A549 (cell line): ENCODE measurements at places on chromosomes 13 and 19.
A peak's percentile ranks its signal among the peaks of the same experiment; 100 is the strongest.

DNA sequence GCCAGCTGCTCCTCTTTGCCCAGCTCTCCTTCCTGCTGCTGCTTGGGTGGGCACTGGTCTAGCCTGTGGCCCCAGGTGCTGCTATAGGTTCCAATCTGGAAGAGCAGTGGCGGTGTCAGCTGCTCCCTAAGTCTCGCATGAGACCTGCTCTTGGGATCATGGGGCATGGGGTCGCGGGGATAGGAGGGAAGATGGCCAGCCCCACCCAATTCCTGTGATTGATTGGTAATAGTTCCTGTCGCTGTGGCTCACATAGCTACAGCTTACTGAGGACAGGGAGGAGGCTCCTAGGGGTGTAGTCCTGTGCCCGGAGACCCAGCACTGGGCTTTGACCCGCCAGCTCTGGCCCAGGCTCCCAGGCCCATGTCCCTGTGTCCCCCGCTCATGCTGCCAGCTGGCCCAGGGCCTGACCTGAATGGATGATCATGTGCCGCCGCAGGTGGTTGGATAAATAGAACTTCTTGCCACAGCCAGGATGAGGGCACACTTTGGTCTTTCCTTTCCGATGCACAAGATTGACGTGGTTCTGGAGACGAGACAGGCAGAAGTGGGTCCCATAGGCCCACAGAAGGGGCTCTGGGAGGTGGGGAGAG, 4.5 kb upstream of the ELAVL3 start:
- DNase-seq = no peak

DNA sequence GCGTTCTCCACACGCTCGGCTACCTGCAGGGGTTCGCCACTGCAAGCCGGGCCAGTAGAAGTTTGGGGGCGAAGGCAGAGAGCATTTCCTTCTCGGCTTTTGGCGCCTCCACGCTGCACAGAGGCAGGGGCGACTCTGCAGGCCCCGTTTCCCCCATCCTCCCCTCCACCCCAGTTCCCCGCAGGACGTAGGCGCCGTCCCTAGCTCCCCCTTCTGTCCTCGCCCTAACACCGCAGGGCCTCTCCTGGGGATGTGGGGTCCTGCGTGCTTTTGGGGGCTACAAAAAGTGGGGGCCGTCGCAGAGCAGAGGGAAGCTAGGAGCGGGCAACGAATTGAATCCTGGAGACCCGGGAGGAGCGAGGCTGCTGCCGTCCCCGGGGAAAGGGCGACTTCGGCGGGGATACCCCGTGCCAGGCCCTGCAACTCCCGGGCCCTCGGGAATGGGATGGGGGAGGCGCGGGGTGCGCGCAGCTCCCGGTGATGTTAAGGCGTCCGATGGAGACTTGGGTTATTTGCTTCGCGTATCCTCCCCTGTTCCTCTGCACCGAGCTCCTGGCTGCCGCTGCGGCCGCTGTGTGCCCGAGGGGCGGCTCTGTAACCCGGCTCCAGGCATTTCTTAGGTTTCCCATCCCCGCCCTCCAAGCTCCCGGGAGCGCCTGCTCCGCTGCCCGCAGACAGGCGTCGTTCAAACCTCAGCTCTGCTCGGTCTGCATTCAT, 255.9 kb upstream of the SOX21 start:
- DNase-seq = peak; percentile 67

DNA sequence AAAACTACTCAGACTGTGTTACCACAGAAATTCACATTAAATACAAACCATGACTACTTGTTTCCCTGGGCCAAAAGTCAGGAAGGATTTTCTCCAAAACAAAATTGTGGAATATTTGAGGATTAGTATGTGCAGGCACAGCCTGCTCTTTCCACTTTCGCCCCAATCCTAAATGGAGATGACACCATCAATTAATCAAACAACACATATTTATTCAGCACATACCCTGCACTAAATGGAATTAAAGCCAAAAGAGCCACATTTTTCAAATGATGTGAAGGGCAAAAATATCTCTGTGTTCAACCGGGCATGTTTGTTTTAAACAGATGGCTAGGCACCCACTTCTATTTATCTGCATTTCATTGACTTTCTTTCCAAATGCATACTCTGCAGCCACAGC, 523.1 kb downstream of the DCT start:
- no peak for DNase-seq

DNA sequence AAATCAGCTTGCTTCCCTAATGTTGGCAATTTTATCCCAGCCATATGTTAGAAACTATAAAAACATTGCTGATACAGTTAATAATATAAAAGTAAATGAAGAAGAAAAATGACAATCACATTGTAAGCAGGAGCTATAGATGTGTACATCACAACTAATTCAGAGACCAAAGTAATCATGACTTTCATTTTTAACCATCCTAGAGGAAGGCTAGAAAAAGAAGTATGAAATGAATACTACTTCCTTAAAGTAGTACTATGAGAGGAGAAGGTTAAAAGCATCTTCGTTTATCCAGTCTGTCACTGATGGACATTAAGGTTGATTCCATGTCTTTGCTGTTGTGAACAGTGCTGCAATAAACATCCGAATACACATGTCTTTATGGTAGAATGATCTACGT, 135.5 kb downstream of the IRS2 start:
- DNase-seq = no peak

DNA sequence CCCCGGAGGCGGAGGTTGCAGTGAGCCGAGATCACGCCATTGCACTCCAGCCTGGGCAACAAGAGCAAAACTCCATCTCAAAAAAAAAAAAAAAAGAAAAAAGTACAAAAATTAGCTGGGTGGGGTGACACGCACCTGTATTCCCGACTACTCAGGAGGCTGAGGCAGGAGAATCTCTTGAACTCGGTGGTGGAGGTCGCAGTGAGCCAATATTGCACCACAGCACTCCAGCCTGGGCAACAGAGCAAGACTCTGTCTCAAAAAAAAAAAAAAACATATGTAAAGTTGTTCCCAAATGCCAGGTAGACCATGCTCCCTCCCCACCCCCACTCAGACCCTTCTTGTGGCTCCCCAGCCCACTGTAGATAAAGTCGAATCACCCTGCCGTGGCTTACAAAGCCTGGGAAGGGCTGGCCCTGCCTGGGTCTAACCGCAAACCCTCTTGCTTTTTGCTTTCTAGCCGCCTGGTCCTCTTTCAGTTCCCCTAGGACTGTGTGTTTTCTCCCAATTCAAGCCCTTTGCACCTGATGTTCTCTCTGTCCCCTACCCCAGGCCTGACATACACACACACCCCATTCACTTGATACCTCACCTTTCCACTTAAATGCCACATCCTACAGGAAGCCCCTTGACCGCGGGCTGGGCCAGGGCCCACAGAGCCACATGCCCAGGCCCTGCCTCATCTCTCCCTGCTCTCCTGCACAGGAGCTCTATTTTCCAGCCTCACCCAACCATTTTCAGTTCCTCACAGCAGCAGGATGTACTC, 34.4 kb downstream of the MAP4K1 start:
- no peak for DNase-seq

DNA sequence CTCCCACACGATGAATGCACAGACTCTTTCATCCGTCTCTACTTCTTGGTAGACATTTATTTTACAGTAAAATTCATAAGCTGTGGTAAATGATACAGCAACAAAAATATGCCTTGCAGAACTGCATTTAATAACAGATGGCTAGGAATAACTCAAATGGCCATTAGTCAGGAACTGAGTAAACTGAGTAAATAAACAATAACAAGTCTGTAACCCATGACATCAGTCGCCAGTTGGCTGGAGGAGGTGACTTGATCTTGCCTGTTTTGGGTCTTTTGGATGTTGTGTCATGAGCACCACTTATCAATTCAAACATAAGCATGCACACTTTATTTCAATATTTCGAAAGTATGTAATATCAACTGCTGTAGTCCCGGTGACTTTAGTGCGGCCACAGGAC, 632.6 kb upstream of the ARGLU1 start:
- no peak for DNase-seq

- no peak for DNase-seq
Observed at GRCh38 chr13:42305503-42305902, 33.6 kb downstream of the AKAP11 start.

- no peak for DNase-seq
Observed at GRCh38 chr19:45512881-45513483, 5.7 kb downstream of the VASP start.

DNA sequence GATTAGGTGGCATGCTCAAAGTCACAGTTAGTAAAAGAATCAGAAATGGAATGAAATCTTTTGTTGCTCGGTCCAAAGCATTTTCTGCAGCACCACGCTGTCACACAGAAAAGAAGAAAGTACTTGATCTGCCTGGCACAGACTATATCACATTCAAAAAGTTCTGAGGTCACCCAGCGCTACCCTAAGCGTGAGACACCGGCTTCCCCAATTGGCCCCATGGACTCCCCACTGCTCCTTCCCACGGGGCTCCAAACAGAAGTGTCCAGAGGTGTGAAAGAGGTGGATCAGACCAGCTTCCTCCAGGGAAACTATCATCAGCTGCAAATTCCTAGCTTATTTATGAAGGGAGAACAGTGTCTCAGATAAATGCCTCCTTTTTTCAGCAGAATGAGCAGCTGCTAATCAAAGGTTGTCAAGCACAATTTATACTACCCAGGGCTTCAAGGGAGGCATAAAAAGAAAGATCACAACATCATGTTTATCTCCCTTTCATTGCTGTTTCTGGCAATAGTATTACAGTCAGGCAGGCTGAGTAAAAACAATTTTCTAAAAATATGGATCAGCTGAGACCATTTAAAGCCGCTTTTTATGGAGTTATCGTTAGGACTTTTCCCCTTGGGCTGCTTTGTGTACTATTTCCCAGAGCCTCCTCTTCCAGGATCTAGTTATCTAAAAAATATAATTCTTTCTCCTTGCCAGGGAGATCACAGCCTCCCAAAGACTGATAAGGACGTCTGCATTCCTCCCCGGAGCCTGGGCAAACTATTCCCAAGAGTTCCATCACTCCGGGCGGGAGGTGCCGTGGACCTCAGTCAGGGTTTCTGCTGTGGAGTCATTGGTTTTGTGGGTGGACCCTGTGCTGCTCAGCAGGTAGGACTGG, 208.0 kb downstream of the LHFPL6 start:
- no peak for DNase-seq

GRCh38 chr13:101025519-101025918, 350.9 kb upstream of the TMTC4 start:
- DNase-seq = no peak

DNA sequence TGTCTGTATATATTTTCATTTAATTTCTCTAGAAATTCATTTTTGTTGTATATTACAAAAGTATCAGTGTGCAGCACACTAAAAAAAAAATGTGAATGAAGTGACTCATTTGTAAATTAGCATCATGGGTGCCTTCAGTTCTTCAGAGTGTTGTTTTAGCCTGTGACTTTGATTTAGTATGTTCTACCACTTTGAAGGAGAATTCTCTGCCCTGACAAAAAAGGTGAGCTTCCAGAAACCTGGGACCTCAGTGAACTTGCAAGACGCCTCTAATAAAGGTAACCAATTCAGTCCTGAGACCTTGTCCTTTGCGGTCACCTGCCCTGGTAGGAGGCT, 2.4 kb downstream of the METTL21C start:
- DNase-seq = no peak

DNA sequence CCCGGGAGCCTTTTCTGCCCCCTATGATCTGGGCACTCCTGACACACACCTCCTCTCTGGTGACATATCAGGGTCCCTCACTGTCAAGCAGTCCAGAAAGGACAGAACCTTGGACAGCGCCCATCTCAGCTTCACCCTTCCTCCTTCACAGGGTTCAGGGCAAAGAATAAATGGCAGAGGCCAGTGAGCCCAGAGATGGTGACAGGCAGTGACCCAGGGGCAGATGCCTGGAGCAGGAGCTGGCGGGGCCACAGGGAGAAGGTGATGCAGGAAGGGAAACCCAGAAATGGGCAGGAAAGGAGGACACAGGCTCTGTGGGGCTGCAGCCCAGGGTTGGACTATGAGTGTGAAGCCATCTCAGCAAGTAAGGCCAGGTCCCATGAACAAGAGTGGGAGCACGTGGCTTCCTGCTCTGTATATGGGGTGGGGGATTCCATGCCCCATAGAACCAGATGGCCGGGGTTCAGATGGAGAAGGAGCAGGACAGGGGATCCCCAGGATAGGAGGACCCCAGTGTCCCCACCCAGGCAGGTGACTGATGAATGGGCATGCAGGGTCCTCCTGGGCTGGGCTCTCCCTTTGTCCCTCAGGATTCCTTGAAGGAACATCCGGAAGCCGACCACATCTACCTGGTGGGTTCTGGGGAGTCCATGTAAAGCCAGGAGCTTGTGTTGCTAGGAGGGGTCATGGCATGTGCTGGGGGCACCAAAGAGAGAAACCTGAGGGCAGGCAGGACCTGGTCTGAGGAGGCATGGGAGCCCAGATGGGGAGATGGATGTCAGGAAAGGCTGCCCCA, 8.5 kb upstream of the CEACAM7 start:
- no peak for DNase-seq

- DNase-seq = no peak
Observed at GRCh38 chr19:45291834-45292233, 30.8 kb downstream of the CKM start.

DNA sequence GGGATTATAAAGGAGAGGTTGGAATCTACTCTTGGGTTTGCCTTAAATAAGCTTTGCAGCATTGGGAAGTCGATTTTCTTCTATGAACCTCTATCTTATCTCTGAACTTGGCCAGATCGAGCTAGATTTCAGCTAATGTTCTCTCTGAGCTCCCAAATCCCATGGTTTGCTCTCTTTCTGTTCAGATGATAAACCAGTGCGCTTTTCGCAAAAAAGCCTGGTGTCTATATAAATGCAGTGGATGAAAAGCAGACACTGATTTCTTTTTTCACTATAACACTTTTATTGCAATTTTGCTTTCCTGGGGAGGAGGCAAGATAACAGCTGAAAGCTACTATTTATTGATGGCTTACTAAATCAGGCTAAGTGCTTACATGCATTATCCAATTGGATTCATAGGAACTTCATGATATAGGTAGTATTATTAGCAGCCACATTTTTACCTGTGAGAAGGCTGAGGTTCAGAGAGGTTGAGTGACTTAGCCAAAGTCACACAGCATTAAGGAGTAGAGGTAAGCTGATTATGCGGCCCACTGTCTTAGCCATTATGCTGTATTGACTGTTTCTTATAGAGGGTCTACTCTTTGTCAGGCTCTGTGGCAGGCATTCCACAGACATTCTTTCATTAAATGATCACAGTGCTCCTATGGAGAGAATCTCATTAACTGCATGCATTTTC, 58.9 kb downstream of the RFC3 start:
- DNase-seq = no peak

DNA sequence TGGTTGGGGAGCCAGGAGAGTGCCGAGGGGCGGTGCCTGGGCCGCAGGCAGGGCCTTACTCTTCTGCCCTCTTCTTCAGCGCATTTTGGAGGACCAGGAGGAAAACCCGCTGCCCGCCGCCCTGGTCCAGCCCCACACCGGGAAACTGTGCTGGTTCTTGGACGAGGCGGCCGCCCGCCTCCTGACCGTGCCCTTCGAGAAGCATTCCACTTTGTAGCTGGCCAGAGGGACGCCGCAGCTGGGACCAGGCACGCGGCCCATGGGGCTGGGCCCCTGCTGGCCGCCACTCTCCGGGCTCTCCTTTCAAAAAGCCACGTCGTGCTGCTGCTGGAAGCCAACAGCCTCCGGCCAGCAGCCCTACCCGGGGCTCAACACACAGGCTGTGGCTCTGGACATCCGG, 9.4 kb downstream of the PGLS start:
- DNase-seq = no peak

GRCh38 chr19:49318296-49318695, 6.7 kb downstream of the SLC6A16 start:
- DNase-seq = no peak

- no peak for DNase-seq
Observed at GRCh38 chr13:101384929-101385328, 31.4 kb downstream of the NALCN start.
